ENCODE measurements at places on chromosomes 3 and 15.

DNA sequence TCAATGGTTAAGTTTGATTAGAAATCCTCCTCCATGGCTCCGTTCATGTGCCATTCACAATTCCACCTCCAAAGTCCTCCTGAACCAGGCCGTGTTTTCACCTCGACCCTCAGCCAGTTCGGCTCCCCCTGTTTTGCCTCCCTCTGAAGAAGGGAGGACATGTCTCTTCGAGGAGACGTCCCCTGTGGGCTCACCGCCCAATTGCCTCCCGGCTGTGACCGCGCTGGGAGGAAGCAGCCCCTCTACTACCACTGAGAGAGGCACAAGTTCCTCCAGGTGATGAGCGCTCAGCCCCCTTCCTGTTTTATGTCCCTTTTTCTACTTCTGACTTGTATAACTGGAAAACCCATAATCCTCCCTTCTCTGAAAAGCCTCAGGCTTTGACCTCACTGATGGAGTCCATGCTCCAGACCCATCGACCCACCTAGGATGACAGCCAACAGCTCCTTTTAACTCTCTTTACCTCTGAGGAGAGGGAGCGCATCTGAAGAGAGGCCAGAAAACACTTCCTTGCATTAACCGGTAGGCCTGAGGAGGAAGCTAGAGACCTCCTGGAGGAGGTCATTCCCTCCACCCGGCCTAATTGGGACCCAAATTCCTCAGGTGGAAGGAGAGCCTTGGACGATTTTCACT, 4.7 kb downstream of the DET1 start:
- H3K36me3 ChIP-seq, result no peaks in the 10 kb centered on the region
- H3K4me3 ChIP-seq, result no peak overlapping the region
- DNase-seq, result no peak
- H3K4me1 ChIP-seq, result peaks cover 7% of the 10 kb centered on the region
- no peak overlapping the region for H3K27ac ChIP-seq

DNA sequence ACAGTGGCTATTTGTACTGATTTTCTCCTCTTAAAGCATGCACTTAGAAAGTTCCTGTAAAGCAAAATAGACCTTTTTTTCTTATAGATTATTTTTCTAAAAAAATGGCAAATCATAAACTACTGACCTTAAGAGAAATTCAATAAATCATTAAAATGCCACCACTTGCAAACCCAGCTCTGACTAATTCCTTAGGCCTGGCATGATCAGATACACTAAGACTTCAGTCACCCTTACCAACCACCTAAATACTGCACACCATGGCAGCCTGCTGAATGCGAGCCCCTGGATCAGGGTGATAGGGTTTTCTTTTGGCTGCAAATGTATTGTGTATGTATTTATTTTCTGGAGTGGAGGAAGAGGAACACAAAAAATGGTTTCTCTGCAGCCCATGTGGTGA, 370.6 kb upstream of the TBL1XR1 start:
- no peak overlapping the region for H3K4me3 ChIP-seq
- no peak for DNase-seq
- no peaks in the 10 kb centered on the region for H3K36me3 ChIP-seq
- no peak overlapping the region for H3K27ac ChIP-seq
- H3K4me1 ChIP-seq, result no peaks in the 10 kb centered on the region

GRCh38 chr15:99386391-99386790, 135.1 kb downstream of the LRRC28 start:
- peak overlapping the region; percentile 1 for H3K27ac ChIP-seq
- no peaks in the 10 kb centered on the region for H3K27me3 ChIP-seq
- DNase-seq, result peak; percentile 54
- peak overlapping the region; percentile 9 for H3K4me3 ChIP-seq
- H3K36me3 ChIP-seq, result peaks cover 13% of the 10 kb centered on the region
- peaks cover 10% of the 10 kb centered on the region for H3K4me1 ChIP-seq

DNA sequence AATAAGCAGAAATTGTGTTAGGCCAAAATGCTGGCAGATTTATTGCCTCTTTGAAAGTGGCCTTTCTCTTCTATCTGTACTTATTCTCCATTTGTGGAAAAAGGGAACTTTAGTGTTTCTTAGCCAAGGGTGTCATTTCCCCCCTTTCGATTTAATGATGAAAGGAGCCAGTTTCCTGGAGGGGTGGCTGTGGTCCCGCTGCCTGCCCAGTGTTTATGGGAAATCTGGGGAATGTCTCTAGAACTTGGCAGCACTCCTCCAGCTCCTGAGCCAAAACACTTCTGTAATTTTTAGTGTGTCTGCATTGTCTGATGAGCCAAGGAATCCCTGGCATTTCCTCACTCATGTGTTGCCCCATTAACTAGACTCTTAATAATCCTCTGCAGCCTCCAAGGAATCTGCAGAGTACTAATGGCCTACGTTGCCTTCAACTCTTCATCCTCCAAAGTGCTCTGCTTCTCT, 448.8 kb downstream of the GRM7 start:
- DNase-seq, result no peak
- H3K36me3 ChIP-seq, result no peaks in the 10 kb centered on the region
- no peak overlapping the region for H3K27ac ChIP-seq
- H3K4me1 ChIP-seq, result no peaks in the 10 kb centered on the region
